ENCODE measurements at places on chromosomes 1 and 21.

- DNase-seq: no peak
Observed at GRCh38 chr1:22635436-22635835, 992 bp upstream of the C1QA start.

DNA sequence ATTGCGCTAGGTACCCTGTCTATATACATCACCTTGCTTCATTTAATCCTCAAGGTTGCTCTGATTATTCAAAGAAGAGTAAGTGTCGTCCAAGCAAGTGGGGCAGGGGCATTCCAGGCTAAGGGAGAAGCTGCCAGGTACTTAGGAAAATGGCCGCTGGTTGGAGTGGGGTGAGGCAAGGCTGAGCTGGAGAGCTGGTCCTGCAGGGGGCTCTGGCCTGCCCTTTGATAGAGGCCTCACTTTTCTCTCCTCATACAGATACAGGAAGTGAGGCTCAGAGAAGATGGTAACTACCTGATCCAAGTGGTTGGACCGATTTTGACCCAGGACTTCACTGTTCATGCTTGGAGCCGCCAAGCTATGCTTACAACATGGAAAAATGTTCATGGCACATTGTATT, 86.9 kb upstream of the ZBTB40 start:
- no peak for DNase-seq

- DNase-seq: no peak
Observed at GRCh38 chr1:215400741-215401140, 166.4 kb upstream of the KCTD3 start.

- no peak for DNase-seq
Observed at GRCh38 chr1:208951908-208952307, 631.6 kb upstream of the CAMK1G start.

DNA sequence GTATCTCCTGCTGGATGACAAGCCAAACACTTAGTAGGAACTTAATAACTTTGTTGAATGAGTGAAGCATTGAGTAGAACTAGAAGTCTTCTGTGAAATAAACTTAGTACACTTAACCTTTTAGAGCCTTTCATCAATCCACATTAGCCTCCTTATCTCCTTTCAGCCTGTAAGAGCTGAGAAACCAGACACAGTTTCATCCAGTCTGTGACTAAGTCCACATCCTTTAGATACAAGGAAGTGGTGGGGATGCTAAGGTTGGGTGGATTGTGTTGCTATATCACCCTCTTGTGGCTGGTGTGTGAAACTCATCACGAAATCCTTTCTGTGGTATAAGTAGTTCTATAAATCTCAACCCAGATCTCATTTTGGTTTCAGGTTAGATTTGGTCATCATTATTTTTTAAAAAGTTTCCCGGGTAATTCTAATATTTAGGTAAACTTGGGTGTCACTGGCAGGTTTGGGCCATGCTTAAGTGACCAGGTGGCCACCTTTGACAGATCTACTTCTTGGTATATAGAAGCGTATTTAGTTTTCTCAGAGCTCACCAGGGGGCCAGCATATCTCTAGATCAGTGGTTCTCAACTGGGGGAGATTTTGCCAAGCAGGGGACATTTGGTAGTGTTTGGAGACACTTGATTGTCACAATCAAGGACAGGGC, 27.8 kb upstream of the CD84 start:
- peak; percentile 70 for DNase-seq

DNA sequence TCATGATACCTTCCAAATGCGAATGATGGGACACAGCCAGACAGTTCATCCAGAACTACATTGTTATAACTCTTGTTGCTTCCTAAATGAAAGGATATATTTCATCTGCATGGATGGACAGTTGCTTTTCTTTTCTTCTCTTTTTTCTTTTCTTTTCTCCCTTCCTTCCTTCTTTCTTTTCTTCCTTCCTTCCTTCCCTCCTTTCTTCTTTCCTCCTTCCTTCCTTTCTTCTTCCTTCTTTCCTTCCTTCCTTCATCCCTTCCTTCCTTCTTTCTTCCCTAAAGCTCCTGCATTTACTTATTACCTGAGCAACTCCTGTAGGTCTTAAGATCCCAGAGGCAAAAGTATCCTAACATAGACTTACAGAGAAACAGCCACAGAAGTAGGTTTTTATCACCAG, 221.6 kb downstream of the DUSP10 start:
- DNase-seq: no peak

GRCh38 chr1:84253891-84254290, 47.6 kb upstream of the SAMD13 start:
- DNase-seq: no peak

DNA sequence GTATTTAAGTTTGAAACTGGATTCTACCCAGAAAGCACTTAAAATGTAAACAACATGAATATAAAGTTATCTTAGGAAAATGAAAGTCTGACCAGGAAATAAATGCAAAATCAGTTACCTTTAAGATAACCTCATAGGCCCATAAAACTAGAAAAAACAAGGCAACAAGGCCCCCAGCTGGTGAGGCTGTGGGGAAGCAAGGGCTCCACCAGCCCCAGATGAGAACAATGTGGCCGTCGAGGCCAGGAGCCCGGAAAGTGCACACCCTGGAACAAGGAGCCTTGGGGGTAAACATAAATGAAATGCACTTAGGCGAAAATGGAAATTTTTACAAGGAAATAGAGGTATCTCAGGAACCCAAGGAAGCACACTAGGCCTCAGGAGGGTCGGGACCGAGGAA, 37.9 kb upstream of the BMP8B start:
- DNase-seq: no peak

DNA sequence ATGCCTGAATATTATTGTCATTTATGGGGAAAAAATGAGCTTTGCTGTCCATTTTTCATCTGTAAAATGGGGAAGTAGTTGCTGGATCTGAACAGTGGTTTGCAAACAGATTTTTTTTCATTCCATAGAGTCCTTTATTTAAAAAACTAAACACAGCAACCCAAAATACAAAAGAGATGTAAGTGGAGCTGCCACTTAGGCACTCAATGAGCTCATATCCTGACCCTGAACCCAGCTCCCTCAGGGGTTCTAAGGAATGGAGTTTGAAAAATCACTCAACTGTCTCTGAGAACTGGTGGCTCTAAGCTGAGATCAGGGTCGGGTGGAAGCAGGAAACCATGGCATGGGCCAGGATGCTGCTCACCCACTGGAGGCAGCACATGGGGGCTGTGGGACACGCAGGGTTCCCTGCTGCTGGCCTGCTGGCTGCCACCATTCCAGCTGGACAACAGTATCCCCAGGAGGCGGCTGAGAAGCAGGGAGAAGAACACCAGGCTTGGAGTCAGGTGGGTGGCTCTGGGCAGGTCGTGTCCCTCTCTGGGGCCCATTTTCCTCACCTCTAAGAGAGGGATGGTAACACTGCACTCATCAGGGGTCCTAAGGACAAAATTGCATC, 9.6 kb upstream of the ECE1 start:
- no peak for DNase-seq

- no peak for DNase-seq
Observed at GRCh38 chr1:179017383-179018326, 8.0 kb upstream of the FAM20B start.

GRCh38 chr1:11434501-11434900, 44.5 kb upstream of the DISP3 start:
- DNase-seq: no peak

- DNase-seq: no peak
Observed at GRCh38 chr1:160744199-160744851, 5.3 kb downstream of the SLAMF7 start.

DNA sequence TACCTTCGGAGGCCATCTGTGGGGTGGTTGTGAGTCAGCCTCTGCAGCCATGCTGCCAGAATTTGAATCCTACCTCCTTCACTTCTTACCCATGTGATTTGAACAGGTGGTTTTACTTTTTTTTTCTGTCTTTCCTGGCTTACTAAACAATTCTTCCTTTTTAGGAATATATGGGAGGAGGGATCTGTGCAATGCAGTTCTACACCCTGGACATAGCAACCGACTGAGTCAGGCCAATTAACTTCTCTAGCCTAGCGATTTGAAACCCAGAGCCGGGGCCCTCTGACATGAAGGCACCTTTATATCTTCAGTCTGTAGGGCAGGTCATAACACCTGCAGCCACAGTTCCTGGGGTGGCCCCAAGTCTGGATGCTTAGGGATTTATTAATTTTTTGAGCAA, 83.6 kb downstream of the ST6GALNAC3 start:
- DNase-seq: no peak

DNA sequence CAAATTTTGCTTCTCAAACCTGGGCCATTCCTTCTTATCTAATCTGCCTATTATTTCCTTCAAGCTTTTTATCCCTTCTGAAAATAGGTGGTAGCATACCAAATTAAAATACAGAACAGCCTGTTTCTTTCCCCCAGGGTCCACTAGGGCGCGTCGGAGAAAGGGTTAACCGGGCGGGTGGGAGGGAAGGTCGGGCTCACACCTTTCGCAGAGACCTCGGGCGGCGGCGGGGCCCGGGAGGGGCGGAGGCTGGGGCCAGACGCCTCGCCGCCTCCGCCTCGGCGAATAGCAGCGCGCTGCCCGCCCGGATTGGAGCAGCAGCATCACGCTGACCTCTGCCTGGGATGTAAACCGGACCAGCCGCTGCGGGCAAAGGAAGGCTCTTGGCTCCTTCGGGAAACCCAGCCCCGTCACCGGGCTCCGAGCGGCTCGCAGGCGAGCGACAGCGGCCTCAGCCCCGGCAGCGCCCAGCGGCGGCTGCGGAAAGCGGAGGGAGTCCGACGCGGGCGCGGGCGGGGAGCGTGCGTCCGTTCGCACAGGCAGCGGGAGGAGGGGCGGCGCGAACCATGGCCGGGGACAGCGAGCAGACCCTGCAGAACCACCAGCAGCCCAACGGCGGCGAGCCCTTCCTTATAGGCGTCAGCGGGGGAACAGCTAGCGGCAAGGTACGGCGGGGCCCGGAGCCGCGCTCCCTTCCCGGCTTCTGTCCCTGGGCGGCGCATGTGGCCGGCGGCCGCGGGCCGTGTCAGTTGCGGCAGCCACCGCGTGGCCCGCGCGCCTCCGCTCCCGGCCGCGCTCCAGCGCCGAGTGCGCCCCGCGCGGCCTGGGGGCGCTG, at the start of gene UCK2:
Gene UCK2 (plus strand): TSS at position 347 of the 835 bp plus-strand sequence. CDS start 220 bp downstream, at position 567.
- peak; percentile 63 for DNase-seq

DNA sequence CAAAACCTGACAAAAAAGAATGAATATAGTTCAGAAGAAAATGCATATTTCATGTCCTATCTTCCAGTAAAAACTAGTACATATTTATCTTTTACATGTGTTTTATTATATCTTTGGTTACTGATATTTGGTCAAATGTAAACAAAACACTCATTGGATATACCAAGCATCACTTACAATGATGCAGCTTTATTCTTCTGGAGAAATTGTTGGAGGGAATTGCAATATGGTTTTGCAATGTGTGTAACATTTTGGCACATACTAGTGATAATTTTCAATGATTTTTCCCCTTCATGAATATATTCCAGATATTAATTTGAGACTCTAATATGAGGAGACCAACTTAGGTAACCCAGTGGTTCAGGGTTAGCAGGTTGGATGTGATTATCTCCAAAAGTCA, 146.1 kb downstream of the ZC3H11B start:
- no peak for DNase-seq

GRCh38 chr1:3198371-3199271, 129.6 kb downstream of the PRDM16 start:
- DNase-seq: no peak

Data from activated CD4-positive, alpha-beta memory T cell treated with anti-CD3 and anti-CD28 coated beads, Interleukin-2, amount 10 ng/mL, durations not matched to agents 7 days and 5 days (primary cell).